NCI-H524 treated with DMSO at 0.1 percent for 48 hours (cell line): ENCODE measurements at places on chromosomes 1 and 21.

DNA sequence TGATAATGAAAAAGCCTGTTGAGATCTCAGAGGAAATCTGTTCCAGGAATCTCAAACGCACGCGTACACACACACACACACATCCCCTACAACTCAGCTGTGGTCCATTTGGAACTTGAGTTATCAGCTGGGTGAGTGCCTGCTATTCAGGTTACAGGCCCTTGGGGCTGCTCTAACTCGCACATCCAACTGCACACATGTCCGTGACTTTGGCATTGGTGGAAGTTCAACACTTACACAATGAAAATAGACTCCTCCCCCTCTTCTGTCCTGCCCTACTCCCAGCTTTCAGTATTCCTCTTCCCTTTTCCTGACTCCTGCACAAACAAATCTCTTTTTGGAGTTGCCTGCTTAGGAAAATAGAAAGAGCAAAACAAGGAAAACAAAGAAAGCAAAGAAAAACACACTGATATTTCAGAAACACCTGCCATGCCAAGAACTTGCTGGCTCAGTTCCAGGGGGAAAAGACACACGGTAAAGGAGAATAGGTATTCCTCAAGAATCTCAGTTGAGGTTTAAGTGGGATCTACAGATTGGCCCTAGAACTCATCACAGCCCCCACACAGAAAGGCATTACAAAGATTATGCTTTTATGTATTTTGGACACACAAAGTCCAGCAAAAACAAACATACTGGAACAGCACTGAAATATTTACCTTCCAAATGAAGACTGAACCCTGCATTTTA is 140.9 kb downstream of the TGFBR3 start:
- no peak for DNase-seq

DNA sequence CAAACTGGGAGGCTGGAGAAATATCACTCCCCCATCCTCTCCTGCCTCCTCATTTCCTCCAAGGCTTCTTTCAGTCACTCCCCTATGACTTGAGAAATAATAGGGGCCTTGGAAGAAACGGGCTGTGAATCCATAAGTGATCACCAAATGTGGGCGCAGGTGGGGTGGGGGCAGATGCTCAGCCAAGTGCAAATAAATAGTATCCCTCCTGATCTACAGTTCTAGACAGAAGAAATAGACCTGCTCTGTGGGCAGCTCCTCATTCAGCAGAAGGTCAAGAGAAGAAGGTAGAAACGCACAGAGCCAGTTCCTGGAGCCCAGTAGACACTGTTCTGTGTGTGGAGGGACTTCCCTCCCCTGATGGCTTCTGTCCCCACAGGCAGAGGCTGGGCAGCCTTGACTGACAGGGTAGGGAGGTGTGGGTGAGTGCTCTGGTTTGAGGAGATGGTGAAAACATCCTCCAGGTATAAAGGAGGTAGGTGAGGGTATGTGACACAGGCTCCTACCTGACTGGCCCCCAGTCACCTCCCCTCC is 17.1 kb downstream of the PAX7 start:
- no peak for DNase-seq

GRCh38 chr1:152148981-152149380 is 10.0 kb downstream of the RPTN start:
- no peak for DNase-seq

- DNase-seq, result no peak
These were observed 49.3 kb upstream of the SAMSN1 start for GRCh38 chr21:14595449-14595848.

DNA sequence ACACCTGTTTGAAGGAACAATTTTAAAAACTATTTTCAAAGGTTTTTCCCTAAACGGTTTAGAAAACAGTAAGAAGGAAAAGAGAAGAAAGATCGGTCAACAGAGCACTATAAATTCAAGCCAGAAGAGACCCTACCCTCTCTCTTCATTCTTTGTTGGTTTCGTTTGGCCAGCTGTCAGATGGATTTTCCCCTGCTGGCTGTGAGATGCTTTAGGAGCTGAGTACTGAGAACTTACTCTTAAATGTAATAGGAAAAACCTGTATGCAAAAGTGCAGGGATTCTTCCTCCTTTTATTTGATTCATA is 1.3 kb upstream of the TXNIP start:
- no peak for DNase-seq

- no peak for DNase-seq
These were observed 7.3 kb downstream of the TRAF5 start for GRCh38 chr1:211333906-211334305.

DNA sequence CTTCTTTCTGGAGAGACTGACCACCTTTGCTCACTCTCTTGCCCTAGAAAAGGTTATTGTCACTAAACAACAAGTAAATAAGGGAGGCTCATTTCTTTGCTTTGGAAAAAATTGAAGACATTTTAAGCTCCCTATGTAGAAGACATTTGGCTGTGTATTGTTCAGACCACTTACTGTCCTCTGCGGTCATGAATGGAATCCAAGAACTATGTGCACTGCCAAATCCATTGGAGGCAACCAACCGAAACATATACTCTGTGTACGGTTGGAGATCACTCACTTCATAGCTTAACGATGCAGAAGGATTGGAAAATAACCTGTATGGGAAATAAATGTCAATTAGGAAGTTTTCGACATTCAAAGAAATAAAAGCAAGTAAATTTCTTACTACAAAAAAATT is 332.8 kb downstream of the KCTD3 start:
- DNase-seq, result no peak

GRCh38 chr1:116853680-116854402 is 55.9 kb upstream of the PTGFRN start:
- DNase-seq, result no peak

DNA sequence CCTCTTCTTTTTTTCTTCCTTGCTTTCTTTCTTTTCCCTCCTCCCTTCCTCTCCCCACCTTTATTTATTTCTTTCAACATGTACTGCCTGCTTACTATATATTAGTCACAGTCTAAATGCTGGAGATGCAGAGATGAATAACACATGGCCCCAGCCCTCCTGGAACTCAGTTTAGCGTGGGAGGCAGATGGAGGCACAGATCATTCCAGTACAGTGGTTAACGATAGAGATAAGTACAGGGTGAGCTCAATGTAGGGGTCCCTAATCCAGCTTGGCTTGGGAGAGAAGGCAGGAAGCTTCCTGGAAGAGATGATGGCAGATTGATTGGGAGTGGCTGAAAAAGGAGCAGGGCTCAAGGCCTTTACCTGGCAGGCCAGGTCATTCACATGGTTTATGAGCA is 55.6 kb upstream of the PPP2R5A start:
- DNase-seq, result no peak

- no peak for DNase-seq
These were observed at the start of gene S100B for GRCh38 chr21:46604975-46605766. Gene S100B, minus strand, starts transcription at chr21:46605082. Its CDS starts 2,667 bp downstream, at chr21:46602415.
